Fibroblast of pulmonary artery (primary cell): ENCODE measurements at places on chromosomes 13 and 19.

- DNase-seq: peak; percentile 30
Measured at GRCh38 chr19:33396701-33397535, 23.4 kb downstream of the CEBPG start.

DNA sequence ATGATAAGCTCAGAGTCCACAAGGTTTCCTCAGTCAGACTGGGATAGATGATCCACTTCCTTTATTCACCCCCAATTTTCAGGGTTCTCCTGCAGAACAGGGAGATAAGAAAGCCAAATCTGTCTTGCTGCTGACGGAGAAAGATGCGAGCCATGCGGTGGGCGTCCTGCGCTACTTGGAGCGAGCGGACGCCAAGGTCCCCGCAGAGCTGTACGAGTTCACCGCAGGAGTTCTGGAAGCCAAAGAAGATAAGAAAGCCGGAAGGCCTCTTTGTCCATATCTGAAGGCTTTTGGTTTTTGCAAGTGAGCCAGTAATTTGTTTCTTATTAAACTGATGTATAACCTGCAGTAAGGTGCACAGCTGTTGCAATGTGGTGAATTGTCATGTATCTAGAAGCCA is 66.7 kb downstream of the SLC7A9 start:
- DNase-seq: no peak

DNA sequence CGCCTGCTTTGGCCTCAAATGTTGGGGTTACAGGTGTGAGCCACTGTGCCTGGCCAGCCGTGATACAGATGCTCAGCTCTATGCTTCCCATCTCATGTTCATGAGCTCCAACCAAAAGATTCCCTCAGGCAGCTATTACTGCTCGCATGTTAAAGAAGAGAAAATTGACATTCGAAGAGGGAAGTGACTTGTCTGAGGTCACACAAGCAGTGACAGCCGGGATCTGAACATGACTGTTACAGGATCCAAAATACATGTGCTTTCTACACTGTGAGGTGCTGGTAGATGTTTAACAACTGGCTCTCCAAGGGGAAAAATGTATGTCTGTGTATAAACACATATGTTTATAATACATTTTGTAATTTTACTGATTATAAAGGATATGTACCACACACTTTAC is 11.3 kb downstream of the FPR1 start:
- no peak for DNase-seq

GRCh38 chr13:97976610-97977521 is 23.4 kb downstream of the IPO5 start:
- no peak for DNase-seq

DNA sequence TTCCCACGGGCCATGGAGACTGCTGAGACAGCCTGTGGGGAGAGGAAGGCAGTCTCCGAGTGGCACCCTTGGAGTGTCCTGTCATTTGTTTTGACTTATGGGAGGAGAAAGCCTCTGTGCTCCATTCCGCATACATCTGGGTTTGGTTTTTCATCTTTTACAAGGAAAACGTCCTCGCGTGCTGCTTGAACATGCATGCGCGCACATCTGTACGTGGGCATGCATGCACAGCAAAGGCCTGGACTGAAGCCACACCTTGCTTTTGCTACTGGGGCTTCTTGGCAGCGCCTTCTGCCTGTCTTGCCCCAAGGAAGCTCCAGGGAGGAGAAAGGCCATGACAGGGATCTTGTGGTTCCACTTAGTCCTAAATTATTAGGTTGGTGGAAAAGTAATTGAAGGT is 44.0 kb downstream of the SUGP2 start:
- no peak for DNase-seq

DNA sequence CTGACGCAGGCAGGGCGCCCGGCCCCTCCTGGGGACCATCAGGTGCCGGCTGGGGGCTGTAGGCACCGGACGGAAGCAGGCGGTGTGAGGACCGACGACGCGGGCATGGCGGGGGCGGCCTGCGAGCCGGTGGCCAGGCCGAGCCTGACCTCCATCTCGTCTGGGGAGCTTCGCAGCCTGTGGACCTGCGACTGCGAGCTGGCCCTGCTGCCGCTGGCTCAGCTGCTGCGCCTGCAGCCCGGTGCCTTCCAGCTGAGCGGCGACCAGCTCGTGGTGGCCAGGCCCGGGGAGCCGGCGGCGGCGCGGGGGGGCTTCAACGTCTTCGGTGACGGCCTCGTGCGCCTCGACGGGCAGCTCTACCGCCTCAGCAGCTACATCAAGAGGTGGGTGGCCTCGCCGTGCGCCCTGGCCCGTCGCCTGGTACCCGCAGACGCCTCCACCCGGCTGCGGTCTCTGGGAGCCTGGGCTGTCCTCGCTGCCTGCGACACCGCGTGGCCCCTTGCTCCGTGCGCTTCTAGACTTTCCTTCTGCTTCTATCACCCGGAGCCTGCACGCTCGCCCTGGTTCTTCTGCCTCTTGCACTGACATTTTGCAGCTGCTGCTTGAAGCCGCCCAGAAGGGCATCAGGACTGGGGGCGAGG is 460 bp downstream of the MEDAG start:
- DNase-seq: no peak

- no peak for DNase-seq
Measured at GRCh38 chr13:61477619-61478018, 62.0 kb upstream of the PCDH20 start.

- peak; percentile 31 for DNase-seq
Measured at GRCh38 chr19:7605490-7606222, 10.0 kb downstream of the CAMSAP3 start.

GRCh38 chr13:78022164-78022877 is 103.7 kb upstream of the EDNRB start:
- peak; percentile 82 for DNase-seq
